Natural killer cell (primary cell): ENCODE measurements at places on chromosomes 1 and 21.

- no peak for DNase-seq
Observed at GRCh38 chr1:54978528-54979326, 1.7 kb upstream of the TMEM61 start.

DNA sequence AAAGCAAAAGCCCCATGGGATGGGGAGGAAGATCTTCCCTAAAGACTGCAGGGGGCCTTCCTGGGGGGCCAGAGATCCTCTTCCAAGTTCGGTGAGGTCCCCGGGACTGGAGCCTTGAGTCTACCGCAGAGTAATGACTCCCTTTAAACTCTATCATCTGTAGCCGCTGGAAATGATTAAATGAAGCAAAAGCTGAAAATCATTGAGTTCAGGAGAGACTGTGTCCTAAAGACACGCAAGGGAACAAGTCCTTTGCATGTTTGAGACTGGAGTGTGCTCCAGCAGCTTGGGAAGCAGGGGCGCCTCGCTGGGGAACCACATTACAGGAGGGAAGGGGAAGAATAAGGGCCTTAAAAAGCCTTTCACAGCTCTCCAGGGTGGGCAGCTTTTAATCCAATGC is 70.2 kb downstream of the WDR4 start:
- DNase-seq: no peak

DNA sequence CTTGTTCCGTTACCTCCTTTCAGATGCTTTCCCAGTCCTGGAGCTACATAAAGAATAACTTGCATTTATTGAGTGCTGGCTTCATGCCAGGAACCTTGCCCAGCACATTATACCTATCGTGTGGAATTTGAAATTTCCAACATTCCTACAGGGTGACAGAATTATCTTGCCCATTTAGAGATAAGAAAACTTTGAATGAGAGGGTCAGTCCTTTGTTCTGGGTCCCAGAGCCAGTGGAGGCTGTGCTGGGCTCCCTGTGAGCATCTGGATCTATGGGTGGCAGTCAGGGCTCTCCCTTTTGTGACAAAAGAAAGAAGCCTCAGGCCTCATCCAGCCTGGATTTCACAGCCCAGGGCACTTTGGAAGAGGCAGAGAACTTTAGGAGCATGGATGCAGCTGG is 3.2 kb downstream of the GSTM4 start:
- DNase-seq: no peak

DNA sequence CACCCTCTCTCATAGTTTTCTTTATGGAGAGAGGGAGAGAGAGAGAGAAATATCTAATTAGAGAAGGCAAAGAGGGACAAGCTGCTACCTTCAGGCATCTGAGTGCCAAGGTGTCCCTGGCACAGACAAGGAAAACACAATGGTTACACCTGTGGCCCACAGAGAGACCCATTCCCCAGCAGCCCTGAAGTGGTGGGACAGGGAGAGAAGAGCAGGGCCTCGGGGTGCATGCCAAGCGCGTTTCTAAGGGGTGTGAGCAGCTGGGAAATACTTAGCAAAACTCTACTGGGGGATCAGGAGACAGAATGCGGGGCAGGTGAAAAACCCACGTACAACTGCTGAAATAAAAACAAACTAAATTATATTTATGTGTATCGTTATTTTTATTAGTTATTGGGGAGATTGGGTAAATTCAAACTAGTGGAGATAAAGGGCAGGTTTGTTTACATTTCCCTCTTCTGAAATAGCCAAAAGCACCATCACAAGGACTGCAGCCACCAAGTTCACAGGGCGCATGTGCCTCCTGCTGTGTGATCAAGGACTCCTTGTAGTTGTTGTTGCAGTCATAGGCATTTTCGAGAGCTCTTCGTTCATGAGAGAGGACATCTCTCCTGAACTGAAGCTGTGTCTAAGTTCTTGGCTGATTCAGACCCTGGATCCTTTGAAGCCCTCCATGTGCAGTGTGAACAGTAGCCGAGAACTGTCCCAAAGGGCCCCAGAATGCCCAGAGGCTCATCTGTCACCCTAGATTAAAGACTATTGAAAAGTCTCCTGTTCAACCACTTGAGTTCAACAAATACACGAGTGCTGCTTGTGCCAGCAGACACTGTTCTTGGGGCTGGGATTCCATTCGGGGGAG is 737 bp upstream of the SERPINC1 start:
- DNase-seq: no peak

DNA sequence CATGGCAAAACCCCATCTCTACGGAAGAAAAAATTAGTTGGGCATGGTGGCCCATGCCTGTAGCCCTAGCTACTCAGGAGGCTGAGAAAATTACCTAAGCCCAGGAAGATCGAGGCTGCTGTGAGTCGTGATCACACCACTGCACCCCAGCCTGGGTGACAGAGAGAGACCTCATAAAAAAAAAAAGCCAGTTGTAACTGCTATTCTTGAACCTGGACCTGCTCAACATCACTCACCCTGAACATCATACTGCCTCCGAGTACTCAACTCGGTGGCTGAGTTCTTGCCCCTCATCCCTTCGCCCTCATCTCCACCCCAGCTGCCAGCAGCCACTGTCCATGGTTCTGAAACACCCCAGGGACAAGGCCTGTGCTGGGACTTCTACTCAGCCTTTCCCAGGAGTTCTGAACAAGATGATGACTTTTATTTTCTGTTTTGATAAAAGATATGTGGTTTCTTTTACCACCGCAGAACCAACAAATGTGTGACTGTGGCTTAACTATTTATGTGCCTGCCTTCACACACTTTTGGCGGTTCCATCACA is 5.4 kb upstream of the DISP3 start:
- peak; percentile 55 for DNase-seq

- DNase-seq: no peak
Observed at GRCh38 chr1:83942914-83943313, 56.0 kb downstream of the TTLL7 start.

DNA sequence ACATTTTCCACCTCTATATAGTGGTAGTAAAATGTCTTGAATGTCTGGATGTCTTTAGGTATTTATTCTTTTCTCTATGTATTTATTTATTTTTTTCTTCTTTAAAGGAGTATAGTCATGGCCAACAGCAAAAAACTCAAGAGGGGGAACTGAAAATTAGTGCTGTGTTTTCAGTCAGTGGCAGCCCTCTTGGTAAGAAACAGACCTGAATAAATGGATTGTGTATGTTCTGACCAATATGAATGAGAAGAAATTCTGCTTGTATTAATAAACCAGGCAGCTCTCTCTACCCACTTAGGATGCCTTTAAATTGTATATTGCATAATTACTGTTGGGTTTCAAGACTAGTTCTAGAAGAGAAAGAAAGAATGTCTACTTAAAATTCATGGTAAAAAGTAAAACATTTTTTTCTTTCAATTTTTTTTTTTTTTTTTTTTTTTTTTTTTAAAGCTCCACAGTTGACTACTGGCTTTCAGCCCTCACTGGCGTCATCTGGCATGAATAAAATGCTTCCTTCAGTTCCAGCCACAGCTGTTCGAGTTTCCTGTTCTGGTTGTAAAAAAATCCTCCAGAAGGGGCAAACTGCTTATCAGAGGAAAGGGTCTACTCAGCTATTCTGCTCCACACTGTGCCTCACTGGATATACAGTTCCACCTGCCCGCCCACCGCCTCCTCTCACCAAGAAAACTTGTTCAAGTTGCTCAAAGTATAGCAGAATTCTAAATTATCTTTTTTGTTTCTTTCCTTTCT is 101.6 kb downstream of the ZMYM4 start:
- no peak for DNase-seq

DNA sequence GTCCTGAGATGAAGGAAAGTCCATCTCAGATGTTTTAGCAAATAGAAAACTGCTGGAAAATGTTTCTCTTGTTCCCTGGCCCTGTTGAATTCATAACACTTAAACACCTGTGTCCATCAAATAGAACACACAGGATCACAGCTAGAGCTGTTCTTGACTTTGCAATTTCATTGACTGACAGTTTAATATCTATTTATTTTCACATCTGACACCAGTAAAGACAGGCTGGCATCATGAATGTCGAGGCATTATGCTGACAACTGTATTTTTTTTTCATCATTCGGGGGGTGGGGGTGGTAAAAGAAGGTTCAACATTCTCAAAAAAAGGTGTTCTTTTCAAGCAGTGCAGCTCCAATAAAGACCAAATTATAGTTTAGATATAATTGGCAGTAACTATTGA is 591.2 kb upstream of the PTBP2 start:
- DNase-seq: no peak

- DNase-seq: no peak
Observed at GRCh38 chr21:39885119-39885848, 18.0 kb downstream of the PCP4 start.

DNA sequence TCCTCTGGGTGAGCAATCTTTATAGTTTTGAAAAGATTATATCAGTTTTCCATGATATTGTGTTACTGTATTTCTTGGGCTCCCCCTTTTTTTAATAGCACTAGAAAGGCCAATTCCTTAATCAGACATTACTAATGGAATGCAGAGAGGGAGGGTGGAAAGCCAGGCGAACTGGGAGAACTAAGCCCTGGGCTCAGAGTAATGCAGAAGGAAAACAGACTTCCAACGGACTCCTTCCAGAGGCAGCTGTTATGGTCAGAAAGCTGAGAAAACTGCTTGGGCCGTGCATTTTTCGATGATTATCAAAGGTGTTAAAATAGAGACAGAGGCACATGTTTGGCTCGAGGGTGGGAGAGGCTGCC is 206.3 kb downstream of the FOXD2 start:
- DNase-seq: no peak

DNA sequence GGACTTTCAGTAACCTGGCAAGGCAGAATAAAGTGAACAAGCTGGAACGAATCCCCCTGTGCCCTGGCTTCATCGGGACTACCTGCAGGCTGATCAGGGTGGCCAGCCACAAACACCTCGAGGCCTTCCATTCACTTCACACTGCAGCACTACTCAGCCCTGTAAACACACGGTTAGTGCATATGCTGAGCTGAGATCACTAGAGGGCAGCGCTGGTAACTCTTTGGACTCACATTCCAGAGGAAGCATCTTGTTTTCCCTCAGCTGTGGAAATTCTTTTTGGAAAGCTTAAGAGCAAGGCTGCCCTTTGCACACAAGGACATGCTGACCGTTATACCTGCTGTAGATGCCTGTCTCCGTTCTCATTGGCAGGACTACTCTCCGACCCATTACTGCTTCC is 32.1 kb downstream of the PCSK9 start:
- DNase-seq: no peak

GRCh38 chr1:20685099-20685662 is 24.0 kb upstream of the DDOST start:
- no peak for DNase-seq

GRCh38 chr1:66271904-66272254 is 262.1 kb upstream of the SGIP1 start:
- DNase-seq: no peak

DNA sequence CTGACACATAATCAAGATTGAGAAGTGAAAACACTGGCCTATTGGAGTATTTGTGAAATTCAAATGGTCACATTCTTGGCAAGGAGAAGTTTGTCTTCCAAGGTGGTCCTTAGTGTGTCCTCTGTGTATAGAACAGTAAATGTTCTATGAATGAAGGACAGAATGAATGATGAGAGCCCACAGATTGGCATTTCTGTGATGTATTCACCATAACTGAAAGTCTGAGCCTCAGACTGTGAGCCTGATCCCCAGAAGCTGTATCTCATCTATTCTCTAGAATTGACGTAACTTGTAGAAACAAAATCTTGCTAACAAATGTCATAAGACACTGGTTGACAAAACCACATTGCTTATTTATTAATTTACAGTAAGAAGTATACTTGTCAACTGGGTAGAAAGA is 111.5 kb upstream of the ETV3 start:
- DNase-seq: no peak

DNA sequence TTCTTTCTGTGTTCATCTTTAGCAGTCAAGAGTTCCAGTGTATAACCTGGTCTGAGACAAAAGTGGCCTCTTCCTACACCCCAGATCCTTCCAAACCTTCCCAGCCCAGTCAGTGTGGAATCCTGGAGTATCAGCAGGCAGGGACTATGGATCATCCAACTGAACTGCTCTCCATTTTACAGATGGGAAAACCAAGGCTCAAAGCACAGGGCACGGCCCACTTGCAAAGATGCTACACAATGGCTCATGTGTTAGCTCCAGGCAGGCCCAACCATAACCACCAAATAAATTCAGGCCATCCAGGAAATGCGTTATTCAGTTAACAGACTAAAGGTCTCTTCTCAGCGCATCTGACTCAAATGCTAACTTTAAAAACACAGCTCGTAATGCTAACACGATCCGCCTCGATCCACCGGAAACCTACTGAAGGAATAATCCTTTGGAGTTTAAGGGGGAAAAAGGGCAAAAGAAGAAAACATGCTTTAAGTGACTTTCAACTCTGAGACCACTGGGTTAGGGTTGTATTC is 7.1 kb downstream of the GLIS1 start:
- DNase-seq: no peak

GRCh38 chr1:217542136-217542777 is 88.6 kb downstream of the GPATCH2 start:
- no peak for DNase-seq

- DNase-seq: no peak
Observed at GRCh38 chr1:193558491-193559028, 372.1 kb upstream of the B3GALT2 start.

DNA sequence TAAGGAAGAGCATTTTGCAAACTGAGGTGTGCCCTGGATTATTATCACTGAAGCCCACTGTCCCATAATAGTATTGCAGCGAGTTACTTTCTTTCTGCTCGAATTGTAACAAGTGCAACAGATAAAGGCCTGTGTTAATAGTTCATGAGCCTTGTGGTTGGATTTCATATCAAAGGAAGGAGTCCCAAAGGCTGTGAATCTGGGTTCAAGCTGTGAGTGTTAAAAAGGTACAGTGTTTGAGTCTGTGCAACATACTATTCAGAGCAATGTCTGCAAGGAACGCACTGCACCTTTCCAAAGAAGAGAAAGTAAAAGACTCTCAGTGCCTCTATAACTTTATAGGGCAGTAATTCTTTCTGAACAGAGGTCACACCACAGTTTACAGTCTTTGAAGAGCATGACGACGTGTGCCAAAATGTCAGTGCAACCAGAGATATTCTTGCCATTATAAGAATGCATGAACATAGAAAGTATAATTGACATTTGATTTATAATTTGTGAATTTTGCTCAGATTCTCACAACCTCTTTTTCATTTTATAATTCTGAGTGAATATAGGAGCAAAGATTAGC is 79.1 kb downstream of the CDC7 start:
- no peak for DNase-seq

DNA sequence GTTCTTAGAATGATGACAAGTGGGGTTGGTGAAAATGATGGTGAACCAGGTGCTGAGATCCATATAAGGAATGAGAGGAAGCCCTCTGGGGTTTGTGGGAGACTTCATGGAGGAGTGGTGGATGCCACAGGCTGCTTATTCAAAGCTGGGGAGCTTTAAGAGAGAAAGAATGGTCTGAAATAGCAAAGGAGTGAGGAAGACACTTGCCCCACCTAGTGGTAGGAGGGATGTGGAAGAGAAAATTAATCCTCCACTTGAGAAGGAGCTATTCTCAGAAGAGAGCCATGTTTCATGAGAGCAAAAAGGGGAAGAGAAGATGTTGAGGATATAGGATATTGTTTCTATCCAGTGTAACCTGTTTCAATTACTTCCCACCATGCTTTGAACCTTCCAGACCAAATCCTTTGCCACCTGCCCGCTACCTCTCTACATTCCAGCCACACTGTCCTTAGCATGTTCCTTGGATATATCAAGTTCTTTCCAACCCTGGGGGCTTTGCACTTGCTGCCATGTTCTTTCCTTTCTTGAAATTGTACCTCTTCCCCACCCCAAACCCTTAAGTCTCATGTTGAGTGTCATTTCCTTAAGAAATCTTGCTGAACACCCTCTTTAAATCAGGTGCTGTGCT is 19.6 kb upstream of the ZNF648 start:
- DNase-seq: peak; percentile 65
